ENCODE measurements at places on chromosomes 5 and 9.

- no peak for DNase-seq
Observed at GRCh38 chr5:149961186-149961685, 678 bp downstream of the SLC26A2 start.

DNA sequence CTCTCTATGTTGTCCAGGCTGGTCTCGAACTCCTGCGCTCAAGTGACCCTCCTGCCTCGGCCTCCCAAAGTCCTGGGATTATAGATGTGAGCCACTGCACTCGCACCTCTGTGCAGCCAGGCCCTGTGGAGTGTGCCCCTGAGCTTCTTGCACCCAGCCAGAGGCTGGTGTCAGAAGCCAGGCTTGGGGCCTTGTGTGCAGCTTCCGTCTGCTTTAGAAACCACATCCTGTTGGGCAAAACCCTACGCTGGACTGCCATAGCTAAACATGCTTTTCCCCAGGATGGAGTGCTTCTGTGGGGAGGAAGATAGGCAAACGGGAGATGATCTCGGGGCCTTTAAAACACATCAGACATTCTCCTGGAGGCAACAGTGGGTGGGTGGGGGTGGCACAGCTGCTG is 40.1 kb downstream of the PRRT1B start:
- DNase-seq: no peak

DNA sequence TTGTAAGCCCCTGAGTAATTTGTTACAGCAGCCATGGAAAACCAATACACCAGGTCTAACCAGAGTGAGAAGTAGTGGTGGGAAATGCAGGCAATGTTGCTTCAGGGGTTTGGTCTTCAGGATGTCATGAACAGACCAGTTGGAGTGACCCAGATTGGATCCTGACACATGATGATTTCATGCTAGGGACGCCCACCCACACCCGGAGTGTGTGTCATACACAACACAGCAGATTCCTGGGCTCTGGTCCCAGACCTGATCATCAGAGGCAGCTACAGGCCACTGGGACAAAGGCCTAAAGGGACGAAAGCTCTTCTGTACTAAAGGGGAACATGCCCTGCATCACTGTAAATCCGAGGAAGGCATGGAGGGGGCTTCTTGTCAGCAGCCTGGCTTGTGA is 194.2 kb downstream of the NSG2 start:
- DNase-seq: no peak

GRCh38 chr5:158979749-158980521 is 119.8 kb downstream of the EBF1 start:
- DNase-seq: no peak

All from DMS79 (cell line).